ENCODE measurements at places on chromosomes 16 and 17. TPM values are rescaled to one million over a fixed set of nuclear protein-coding genes. Genes with fewer than 3 reads are reported as not detected.

DNA sequence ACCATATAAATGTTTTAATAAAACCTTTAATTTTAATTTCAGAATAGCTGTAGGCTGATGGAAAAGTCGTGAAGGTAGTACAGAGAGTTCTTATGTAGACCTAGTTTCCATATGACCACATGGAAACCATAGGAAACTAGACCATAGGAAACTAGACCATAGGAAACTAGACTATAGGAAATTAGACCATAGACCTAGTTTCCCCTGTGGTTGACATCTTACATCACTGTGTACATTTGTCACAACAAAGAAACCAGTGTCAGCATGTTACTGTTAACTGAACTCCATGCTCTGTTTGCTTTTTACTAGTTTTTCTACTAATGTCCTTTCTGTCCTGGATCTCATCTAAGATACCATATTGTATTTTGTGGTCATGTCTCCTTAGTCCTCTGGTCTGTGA lies 14.6 kb downstream of the NUDT7 start:
- H3K4me3 ChIP-seq = no peak overlapping the region
- H3K4me1 ChIP-seq = no peaks in the 10 kb centered on the region
- H3K27me3 ChIP-seq = no peaks in the 10 kb centered on the region
- H3K36me3 ChIP-seq = no peaks in the 10 kb centered on the region

DNA sequence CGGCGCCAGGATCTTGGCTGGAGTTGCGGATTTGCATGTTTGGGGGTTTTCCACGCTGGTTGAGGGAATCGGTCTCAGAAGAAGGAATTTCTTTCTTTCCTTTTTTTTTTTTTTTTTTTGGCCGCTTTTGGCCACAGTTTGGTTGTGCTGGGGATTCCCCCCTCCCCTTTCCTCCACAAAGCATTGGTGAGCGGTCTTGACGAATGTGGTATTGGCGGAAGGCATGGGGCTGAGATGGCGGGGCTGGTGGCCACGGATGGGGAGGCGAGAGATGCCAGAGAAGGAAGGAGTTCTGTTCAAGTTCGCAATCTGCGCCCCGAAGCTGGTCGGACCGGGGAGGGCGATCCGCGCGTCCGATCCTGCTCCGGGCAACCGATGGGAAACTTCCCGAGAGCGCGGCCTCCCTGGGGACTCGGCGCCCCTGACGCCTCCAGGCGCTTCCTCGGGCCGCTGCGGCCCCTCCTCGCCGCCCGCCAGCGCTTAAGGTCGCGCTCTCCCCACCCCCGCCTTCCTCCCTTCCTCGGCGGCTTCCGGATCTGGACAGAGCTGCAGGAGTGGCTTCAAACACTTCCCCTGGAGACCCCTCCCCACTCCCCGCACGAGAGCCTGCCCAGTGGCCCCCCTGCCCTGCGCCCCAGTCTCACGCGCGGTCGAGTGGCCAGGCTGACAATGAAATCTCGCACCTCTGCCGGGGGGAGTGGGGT lies 43.2 kb downstream of the RAI1 start:
- no peak overlapping the region for H3K27ac ChIP-seq
- H3K4me3 ChIP-seq = peak overlapping the region; percentile 26
- peaks cover 44% of the 10 kb centered on the region for H3K4me1 ChIP-seq

DNA sequence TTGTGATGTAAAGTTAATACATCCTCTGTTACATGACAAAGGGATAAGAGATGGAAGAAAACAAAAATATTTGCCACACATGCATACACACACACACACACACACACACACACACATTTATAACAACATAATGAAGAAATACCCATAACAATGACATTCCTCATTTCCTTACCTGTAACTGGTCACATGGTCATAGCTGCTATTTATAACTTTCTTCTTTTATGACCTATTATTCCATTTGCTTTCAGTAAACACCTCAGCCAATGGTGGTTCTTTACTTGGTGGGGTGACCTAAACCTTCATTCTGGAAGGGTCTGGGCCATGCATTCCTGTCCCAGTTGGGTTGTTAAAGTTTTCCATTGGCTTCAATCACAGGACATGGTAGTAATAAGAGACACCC lies 5.3 kb downstream of the MT2A start:
- no peak for DNase-seq
- H3K27ac ChIP-seq = no peak overlapping the region
- H3K36me3 ChIP-seq = no peaks in the 10 kb centered on the region
- H3K27me3 ChIP-seq = no peaks in the 10 kb centered on the region

- no peaks in the 10 kb centered on the region for H3K36me3 ChIP-seq
- no peak for DNase-seq
- no peak overlapping the region for H3K27ac ChIP-seq
- no peak overlapping the region for H3K4me3 ChIP-seq
- peaks cover 13% of the 10 kb centered on the region for H3K27me3 ChIP-seq
- no peaks in the 10 kb centered on the region for H3K4me1 ChIP-seq
Measured at GRCh38 chr16:23823475-23824384, 12.1 kb upstream of the PRKCB start.

GRCh38 chr17:5545051-5545987 lies 39.0 kb downstream of the NLRP1 start:
- H3K4me1 ChIP-seq = no peaks in the 10 kb centered on the region
- H3K27ac ChIP-seq = no peak overlapping the region
- H3K4me3 ChIP-seq = no peak overlapping the region
- no peaks in the 10 kb centered on the region for H3K36me3 ChIP-seq
- DNase-seq = no peak

SLC52A1 gene
- total RNA-seq = not detected

Data from adrenal gland (tissue), 19 donors.